ENCODE measurements at places on chromosomes 7 and 10.

GRCh38 chr7:92723943-92724342, 112.4 kb downstream of the CDK6 start:
- no peak for DNase-seq

DNA sequence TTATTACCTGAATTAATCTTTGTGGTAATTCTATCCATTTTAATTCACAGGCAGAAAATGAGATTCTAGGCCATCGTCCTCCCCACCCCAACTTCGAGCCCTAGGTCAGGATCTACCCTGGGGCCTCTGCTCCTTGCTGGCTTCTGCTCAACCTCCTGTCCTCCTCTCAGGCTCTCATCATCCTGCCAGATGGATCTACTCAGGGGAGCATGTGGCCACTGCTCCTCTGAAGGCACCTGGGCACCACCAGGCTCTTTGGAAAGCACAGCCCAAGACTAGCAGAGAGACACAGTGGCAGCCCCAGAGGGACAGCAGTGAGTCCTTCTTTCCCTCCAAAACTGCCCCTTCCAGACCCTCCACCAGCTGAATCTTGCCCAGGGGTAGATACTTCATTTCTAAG, 248.2 kb downstream of the TCERG1L start:
- DNase-seq = no peak

DNA sequence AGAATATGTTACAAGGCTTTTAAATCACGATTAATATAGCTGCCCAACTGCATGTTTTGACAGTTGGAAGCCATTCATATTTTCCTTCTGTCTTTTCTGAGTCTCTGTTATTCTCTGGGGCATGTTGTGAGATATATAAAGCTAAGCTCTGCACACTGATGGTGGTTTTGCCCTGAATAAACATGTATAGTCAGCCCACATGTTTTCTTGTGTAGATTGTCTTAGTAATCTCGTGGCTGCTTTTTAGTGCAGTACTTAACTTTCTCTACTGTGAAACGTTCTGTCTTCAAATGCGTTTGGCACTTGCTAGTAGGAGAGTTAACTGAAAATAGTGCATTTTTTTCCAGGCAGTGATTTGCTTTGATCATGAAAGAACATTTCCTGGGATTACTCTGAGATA, 268.5 kb downstream of the DNAJB9 start:
- peak; percentile 50 for DNase-seq

DNA sequence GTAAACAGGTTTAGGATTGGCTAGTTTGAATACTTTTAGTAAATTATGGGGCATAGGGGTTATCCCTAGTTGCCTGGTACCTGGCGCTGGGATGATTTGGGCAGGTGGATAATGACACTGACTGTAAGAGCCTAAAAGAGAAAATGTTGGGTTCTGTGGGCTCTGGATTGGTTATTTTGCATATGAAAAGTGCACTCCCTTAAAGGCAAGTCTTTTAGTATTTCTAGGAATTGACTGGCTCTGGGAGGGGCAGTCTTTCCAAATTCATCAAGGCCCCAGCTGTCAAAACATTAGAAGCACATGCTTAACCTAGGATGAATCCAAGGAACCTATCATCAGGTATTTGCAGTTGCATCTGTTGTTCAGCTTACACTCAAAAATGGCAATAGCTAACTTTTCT, 454.6 kb upstream of the SORCS1 start:
- DNase-seq = no peak

- peak; percentile 33 for DNase-seq
Measured at GRCh38 chr10:33008499-33009243, 50.6 kb upstream of the ITGB1 start.

- no peak for DNase-seq
Measured at GRCh38 chr7:151631570-151631952, 111.9 kb upstream of the RHEB start.

GRCh38 chr10:126407831-126408230, 19.6 kb upstream of the ADAM12 start:
- no peak for DNase-seq

DNA sequence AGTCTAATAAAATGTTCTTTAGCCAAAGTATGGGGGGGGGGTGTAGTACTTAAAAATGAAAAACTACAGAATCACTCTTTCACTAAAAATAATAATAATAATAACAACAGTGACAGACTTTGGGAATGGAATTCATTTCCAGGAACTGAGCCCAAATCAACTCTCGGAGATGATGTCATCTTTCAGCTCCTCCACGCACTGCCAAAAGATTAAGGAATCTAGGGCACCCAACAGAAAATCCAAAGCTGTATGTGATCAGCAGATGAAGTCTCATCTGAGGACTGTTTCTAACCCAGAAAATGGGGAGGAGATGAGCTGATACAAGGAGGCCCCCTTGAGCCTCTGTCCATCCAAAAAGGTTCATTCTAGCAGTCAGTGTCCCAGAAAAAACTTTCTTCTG, 54.5 kb downstream of the GRB10 start:
- DNase-seq = no peak

DNA sequence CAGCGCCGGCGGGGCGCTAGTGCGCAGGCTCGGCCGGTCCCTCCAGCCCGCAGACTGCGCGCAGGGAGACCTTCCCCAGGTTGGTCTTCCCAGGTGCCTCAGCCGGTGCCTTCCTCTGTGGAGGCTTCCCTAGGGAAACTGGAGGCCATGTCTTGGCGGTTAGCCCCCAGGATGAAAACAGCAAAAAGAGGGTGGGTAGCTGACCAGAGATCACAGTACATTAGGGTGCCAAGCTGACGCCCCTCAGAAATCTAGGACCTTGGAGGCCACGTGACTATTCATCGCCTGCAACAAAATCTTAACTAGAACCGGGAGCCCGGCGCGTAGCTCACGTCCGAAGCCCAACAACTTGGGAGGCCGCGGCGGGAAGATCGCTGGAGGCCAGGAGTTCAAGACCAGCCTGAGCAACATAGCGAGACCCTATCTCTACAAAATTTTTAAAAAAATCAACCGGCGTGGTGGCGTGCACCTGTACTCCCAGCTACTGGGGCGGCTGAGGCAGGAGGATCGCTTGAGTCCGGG, 327 bp upstream of the FIS1 start:
- no peak for DNase-seq

DNA sequence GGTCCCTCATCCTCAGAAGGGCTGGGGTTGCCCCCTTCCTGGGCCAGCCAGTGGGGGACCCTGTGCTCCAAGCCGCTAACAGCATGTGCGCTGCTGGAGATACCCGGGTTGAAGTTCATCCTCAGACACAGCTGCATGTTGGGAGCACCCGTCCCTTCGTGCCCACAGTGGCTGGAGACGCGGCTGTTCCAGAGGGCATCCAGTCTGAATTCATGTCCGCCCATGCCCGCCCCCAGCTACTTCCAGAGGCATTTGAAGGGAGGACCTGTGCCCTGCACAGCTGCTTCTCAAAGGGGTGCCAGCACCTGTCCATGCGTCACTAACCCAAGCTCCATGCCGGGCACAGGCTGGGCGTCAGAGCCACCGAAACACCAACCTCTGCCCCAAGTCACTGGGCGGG, 68.1 kb upstream of the ADGRA1 start:
- DNase-seq = no peak

GRCh38 chr7:40019558-40019957, 69.5 kb downstream of the CDK13 start:
- no peak for DNase-seq

- no peak for DNase-seq
Measured at GRCh38 chr7:151038951-151039849, 9.1 kb upstream of the ASIC3 start.

DNA sequence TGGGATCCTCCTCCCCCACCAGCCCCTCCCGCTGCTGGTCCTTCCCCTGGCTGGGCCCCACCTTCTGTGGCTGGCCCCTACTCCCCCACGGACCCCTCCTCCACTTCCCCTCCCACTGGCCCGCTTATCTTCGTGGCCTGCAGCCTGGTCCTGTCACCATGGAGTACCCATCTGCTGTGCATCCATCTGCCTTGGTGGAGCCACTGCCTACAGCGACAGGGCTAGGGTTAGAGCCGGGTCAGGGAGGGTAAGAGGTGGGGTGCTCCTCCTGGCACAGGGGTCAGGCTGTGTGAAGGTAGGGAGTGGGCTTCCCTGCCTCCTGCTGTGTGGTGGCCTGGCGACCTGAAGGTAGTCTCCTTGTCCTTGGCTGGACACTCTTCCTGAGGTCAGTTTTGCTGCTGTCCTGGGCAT, 5.2 kb downstream of the ADCY1 start:
- no peak for DNase-seq

DNA sequence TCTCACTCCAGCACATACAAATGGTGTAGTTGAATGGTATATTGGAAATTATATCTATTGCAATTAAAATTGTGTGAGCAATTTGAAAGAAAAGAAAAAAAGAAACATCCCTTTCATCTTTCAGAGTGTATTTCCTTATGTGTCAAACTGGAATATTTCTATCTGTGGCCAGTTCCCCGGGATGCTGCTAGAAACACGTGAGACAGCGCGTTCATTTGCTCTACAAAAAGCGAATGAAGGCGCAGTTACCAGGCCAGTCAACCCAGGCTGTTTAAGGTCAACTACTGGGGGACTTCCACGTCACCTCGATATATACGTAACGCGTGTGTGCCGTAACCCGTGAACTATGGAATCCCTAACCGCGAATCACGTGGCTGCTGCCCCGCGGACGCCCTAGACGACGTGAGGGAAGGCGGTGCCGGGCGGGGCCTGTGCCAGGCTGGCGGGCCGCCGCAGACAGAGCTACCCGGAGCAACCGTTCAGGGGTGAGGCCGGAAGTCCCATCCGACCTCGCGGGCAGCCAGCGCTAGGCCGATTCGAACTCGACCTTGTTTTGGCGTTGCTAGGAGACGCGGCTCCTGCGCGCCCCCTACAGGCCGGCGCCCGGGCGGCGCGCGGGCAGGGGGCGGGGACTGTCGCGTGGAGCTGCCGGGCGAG, 1.1 kb upstream of the ARL4A start:
- peak; percentile 77 for DNase-seq

- no peak for DNase-seq
Measured at GRCh38 chr10:118832241-118832651, 77.5 kb upstream of the CACUL1 start.

GRCh38 chr10:14879124-14879927, 660 bp downstream of the SUV39H2 start:
- no peak for DNase-seq

GRCh38 chr7:112538726-112539255, 58.0 kb downstream of the LSMEM1 start:
- no peak for DNase-seq

GRCh38 chr10:46239247-46239646, 47.5 kb upstream of the ANTXRL start:
- DNase-seq = no peak

GRCh38 chr7:132009778-132010177, 453.4 kb upstream of the PODXL start:
- no peak for DNase-seq

DNA sequence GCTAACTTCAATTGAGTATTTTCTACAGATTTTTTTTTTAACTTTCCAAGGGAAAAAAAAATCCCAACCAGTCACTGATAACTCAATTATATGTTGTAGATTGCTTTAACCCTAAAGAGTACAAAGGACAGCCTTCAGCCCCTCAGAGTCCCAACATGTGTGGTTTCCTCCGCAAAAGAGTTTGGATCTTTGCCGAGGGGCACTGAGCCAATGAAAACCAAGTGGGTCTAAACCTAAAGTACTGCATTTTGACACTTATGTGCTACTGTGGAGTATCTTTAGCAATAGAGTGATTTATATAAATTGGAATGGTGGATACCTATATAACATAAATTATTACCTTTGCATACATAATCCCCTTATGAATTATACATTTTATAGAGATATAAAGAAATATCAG, 91.5 kb downstream of the SEMA3D start:
- DNase-seq = no peak

DNA sequence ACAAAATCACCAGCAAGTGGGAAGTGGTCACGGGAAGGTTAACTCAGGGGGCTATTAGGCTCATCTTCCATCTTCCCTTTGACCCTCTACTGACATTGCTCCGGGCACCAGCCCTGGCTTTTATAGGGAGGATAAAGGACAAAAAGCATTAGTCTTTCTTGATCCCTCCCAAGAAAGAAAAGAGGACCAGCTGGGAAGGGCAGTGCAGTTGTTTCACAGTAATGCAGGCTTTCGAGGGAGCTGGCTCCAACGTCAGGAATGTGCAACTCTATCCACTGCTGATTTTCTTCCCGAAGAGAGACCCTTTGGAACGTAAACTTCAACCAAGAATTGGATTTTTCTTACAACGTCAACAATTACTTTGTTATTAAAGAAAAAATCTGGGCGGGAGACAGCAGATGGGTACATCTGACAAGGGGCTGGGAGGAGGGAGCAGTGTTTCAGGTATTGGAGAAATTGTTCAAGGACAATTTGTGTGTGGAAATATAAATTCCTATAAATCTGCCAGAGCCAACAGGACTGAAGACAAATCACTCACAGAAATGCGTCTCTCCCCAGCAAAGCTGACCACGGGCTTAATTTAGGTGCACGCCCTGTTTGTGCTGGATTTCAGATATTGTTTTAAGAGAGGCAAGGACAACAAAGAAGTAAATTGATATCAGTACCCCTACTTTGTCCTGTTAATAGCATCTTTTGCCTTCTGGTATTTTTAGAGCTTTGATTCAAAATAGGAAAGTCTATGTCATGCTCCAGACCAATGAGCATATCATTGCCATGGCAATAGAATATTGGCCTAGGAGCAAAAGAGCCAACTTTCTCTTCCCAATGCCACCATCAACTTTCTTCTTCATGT, 23.4 kb upstream of the ARID5B start:
- DNase-seq = no peak

GRCh38 chr7:105524840-105525239, 2.8 kb upstream of the PUS7 start:
- no peak for DNase-seq

DNA sequence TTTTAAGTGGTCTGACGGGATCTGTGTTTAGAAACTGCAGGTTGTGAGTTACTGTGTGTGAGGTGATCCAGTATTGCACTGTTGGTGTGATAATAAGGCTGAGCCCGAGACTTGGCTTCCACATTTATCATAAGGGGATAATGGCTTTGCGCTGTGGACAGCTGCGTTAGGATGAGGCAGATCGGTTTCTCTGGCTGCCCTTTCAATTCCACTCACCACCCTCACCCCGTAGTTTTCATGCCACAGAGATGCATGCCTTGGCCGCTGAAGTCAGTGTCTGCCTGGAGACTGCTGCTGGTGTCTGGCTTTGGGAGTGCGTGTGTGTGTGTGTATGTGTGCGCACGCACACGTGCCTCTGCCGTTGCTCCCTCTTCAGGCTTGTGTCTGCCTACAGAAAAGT, 273.0 kb downstream of the CCDC3 start:
- no peak for DNase-seq

DNA sequence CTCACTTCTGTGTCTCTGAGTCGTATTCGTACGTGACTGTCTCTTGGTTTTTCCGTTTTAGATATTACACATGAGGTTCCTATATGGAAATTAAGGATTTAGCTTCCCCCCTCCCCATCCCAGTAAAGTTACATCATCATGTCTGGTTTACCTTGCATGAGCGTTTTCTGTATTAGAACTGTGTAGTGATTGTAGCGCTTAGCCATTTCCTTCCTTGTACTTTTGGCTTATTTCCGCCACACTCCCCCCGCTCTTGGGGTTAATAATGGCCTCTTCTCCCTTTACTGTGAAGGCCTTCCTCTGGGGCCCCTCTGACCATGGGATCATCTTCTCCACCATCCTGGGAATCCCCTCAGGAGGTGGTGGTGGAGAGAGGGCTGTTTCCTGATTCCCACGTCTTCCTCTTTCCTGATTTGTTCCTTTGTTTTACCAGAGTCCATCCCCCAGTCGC, 27.2 kb upstream of the AP5Z1 start:
- DNase-seq = no peak

Data from NCI-H446 treated with DMSO at 0.1 percent for 48 hours (cell line).